ENCODE measurements at places on chromosomes 2 and 18. TPM values are rescaled to one million over a fixed set of nuclear protein-coding genes. Genes with fewer than 3 reads are reported as not detected.

DNA sequence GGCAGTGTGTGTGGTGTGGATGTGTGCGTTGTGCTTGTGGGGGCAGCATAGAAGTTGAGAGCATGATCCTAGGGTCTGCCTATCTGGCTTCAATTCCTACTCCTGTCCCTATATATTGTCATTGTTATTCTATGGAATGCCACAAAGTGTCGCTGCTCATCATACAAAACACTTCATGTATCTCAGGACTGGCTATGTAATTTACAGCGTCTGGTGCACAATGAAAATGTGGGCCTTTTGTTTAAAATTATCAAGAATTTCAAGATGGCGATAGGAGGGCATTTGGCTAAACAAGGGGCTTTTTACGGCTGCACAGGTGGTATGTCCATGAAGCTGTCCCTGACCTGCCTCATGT is 3.4 kb downstream of the SERPINB2 start:
- H3K27me3 ChIP-seq: no peaks in the 10 kb centered on the region
- H3K4me3 ChIP-seq: no peak overlapping the region
- H3K27ac ChIP-seq: no peak overlapping the region
- no peak for DNase-seq

GRCh38 chr2:158213773-158214172 is 112.1 kb downstream of the UPP2 start:
- no peaks in the 10 kb centered on the region for H3K27me3 ChIP-seq
- no peak overlapping the region for H3K4me3 ChIP-seq
- no peak overlapping the region for H3K27ac ChIP-seq
- no peaks in the 10 kb centered on the region for H3K36me3 ChIP-seq
- H3K4me1 ChIP-seq: no peaks in the 10 kb centered on the region
- no peak for DNase-seq

GRCh38 chr2:36706021-36706876 is 9.7 kb downstream of the VIT start:
- DNase-seq: peak; percentile 54
- no peak overlapping the region for H3K27ac ChIP-seq
- H3K4me1 ChIP-seq: no peaks in the 10 kb centered on the region

DNA sequence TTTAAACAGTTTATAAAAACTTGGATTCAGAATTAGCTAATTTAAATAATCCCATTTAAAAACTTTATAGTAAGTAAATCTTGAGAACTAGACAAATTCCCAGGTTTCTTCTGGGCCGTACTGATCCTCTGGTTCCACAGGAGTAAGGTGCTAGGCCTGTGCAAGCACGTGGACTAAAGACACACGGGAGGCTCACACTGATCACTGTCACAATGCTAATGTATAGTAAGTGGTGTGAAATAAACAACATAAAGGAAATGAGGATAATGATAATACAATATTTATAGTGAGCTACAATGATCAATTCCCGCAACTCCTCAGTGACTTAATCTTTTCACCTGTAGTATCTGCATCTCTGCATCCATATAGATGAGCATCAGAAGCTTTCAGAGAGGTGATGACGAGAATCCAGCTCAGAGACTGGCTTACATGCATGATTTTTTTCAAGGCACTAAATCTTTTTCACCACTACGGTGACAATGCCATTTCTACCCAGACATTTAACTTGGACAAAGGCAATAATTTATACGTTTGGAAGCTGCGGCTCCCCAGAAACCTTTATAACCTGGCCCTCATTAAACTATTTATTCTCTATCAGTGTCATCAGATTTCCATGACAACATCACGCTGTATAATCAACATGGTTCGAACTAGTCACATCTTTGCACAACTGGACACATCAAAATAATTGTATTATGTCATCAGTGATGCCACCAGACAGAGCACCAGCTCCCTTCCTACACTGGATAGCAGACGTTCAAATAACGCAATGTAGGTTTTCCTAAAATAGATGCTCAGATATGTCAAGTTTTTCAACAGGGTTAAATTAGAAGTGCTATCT is 196.2 kb downstream of the ZNF385B start:
- no peak for DNase-seq
- H3K4me1 ChIP-seq: no peaks in the 10 kb centered on the region
- no peak overlapping the region for H3K4me3 ChIP-seq
- H3K27me3 ChIP-seq: no peaks in the 10 kb centered on the region
- no peaks in the 10 kb centered on the region for H3K36me3 ChIP-seq

- H3K36me3 ChIP-seq: no peaks in the 10 kb centered on the region
- no peak for DNase-seq
- no peak overlapping the region for H3K4me3 ChIP-seq
- no peak overlapping the region for H3K27ac ChIP-seq
These were observed 4.2 kb upstream of the GRB14 start for GRCh38 chr2:164625378-164625971.

GRCh38 chr18:74869904-74870863 is 272.5 kb downstream of the ZNF407 start:
- DNase-seq: no peak
- no peaks in the 10 kb centered on the region for H3K27me3 ChIP-seq
- no peaks in the 10 kb centered on the region for H3K4me1 ChIP-seq
- H3K4me3 ChIP-seq: no peak overlapping the region
- no peaks in the 10 kb centered on the region for H3K36me3 ChIP-seq
- H3K27ac ChIP-seq: no peak overlapping the region

GRB14 gene
- 71.3 TPM for polyA plus RNA-seq

PDK1 gene
- 4.6 TPM for polyA plus RNA-seq

- H3K4me3 ChIP-seq: no peak overlapping the region
- H3K36me3 ChIP-seq: no peaks in the 10 kb centered on the region
- H3K27ac ChIP-seq: no peak overlapping the region
- no peaks in the 10 kb centered on the region for H3K4me1 ChIP-seq
These were observed 508 bp downstream of the CD8A start for GRCh38 chr2:86790134-86790675.
